IPS-NIHi11 (cell line): ENCODE measurements at places on chromosomes 13 and 19.

DNA sequence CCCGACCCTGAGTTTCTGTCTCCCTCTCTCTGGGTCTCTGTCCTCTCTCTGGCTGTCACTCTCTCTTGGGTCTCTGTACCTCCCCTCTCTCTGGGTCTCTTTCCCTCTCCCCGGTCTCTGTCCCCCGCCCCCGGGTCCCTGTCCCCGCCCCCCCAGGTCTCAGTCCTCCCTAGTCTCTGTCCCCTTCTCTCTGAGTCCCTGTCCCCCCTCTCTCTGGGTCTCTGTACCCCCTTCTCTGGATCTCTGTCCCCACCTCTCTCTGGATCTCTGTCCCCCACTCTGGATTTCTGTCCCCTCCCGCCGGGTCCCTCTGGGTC lies 2.3 kb upstream of the FTL start:
- no peak for DNase-seq

GRCh38 chr13:106573284-106573846 lies 5.4 kb upstream of the ARGLU1 start:
- DNase-seq = no peak

GRCh38 chr13:106535552-106536243 lies at the start of gene EFNB2:
Gene EFNB2, minus strand, starts transcription at chr13:106535662. Its CDS starts 698 bp downstream, at chr13:106534964.
- peak; percentile 96 for DNase-seq

GRCh38 chr19:48798937-48799336 lies 11.9 kb downstream of the BCAT2 start:
- DNase-seq = peak; percentile 49

DNA sequence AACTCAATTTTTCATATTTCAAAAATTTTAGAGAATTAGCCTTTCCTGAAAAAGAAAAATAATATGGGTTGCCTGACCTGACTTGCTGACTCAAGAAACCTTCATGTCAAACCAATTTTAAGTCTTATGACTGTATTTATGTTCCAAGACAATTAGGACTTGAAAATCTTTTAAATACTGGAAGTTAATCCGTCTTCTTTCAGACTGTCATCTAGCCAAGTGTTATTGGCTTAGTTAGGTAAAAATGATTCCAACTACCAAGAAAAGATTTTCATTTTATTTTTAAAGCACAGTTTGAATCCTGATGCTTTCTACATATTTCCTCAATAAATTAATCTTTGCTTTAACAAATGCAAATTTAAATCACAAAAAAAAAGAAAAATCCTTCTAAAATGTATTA lies 337.6 kb downstream of the SLITRK6 start:
- no peak for DNase-seq

DNA sequence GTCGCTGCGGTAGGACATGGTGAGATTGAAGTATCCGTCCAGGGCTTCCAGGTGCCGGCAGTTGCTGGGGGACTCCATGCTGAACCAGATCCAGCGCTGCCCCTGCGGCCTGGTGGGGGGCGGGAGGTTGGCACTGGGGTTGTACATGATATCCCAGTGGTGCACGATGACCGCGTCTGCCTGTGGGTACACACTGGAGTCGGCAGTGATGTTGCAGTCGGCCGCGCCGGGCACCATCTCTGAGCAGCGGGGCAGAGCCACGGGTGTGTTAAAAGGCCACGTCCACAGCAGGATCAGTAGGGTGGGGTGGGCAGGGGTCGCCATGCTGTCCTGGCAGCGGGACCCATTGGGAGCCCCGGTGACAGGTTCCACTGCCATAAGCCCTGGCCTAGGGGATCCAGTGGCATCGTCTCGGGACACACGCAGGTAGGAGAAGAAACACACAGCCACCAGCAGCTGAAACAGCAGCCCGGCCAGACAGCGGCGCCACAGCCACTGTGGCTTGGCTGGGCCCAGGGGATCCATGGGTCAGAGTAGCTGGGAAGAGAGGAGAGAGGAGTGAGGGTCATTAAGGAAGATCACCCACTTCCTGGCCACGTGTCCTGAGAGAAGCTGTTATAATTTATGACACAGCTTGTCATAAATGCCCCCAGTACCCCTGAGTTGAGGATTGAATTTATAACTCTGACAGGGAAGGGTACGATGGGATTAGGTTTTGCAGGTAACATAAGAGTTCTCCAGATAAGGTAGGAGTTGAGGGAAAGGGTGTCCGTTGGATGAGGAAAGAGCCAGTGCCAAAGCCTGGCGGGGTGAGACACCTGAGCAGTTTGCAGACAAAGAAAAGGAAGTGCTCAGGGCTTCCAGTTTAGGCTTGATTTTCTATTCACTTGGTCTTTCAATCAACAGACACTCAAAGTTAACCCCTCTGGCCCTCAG lies 2.9 kb downstream of the FUT5 start:
- DNase-seq = no peak

GRCh38 chr13:109568339-109568818 lies 218.0 kb downstream of the IRS2 start:
- DNase-seq = no peak

DNA sequence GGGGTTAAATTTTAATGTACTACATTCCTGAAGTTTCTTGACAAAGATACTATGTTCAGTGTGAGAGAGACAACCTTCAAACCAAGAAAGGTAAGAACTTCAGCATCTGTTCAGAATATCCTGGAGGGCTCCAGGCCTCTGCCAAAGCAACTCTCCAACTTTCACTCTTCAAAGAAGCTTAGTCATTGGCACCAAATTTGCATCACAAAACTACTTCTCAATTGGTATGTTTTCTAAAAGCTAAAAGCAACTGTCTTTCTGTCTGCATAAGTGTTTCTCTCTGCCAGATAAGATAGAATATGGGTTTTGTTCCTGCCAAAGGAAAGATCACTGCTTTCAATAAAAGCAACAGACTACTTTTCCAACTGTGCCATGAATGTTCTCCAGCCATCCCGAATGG lies 187.4 kb downstream of the SUCLA2 start:
- no peak for DNase-seq

DNA sequence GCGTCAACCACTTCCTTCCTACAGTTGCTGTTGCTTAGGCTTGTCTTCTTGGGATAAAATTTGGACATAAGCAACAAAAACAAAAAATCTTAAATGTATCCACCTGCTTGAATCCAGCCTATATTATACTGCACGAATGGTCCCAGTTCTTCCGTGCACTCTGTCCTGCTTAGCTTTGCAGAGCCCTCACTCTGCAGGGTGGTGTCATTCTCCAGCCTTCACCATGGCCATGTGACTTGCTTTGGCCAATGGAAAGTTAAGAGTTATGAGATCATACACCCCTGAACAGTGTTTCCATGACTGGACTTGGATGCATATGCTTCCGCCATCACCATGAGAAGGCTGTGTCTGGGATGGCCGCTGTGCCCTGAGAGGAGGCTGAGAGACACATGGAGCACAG lies 27.4 kb upstream of the SACS start:
- no peak for DNase-seq
